ENCODE measurements at places on chromosomes 7 and 10. TPM values are rescaled to one million over a fixed set of nuclear protein-coding genes. Genes with fewer than 3 reads are reported as not detected.

Gene FKBP9
- 133 TPM for total RNA-seq

Gene OR2A1
- not detected for total RNA-seq

Gene MGMT
- total RNA-seq = 34.4 TPM

Gene TAF6
- total RNA-seq = 70.7 TPM

Gene SNX13
- 42.7 TPM for total RNA-seq

GRCh38 chr7:46900312-46901263, 681.3 kb downstream of the TNS3 start:
- DNase-seq = peak; percentile 25

DNA sequence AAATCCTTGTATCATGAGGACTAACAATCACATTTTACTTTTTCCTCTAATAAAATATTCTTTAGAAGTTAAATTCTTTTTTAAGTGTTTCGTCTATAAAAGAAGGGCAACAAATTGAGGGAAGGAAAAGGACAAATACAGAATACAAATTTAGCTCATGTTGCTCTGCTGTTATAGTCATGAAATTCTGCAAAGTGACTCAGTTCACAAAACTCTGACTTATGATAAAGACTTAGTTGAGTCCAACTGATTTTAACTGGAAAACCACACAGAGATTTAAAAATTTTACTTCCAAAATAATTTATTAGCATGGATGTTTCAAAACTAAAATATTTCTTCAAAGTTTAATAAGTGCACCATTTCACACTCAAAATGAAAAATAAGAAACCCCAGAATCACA, 75.0 kb upstream of the GPR22 start:
- DNase-seq = no peak

- no peak for DNase-seq
These were observed 76.4 kb upstream of the CCNY start for GRCh38 chr10:35259769-35260397.

DNA sequence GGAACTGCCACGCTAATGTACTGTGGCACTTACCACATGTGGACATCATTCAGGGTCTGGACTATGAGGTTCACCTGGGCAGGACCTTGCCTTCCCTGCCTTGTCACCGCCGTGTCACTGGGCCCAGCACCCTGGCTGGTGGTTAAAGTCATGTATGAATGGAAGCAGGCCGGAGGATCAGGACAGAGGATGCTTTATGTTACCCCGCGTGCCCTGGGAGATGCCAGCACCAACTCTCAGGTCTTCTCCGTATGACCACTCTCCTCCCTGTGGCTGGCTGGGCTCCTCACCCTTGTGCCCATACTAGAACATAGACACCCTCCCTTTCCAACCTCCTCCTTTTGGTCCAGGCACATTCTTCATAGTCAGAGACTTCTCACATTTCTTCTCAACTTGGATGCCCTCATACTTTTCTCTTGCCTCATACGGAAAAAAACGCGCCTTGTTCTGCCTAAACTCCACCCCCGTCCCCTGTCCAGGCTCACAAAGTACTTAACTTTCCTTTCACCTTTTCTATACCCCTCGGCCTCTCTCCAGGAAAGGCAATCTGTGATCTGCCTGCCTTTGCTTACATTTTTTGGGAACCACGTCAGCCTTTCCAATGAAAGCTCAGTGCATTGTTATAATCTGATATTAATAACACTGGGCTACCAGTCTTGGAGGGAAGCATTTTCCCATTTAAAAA, 240.0 kb downstream of the TEX36 start:
- no peak for DNase-seq

- peak; percentile 46 for DNase-seq
These were observed 35.3 kb downstream of the VSTM4 start for GRCh38 chr10:49080071-49080470.
